ENCODE measurements at places on chromosomes 12 and 14.

DNA sequence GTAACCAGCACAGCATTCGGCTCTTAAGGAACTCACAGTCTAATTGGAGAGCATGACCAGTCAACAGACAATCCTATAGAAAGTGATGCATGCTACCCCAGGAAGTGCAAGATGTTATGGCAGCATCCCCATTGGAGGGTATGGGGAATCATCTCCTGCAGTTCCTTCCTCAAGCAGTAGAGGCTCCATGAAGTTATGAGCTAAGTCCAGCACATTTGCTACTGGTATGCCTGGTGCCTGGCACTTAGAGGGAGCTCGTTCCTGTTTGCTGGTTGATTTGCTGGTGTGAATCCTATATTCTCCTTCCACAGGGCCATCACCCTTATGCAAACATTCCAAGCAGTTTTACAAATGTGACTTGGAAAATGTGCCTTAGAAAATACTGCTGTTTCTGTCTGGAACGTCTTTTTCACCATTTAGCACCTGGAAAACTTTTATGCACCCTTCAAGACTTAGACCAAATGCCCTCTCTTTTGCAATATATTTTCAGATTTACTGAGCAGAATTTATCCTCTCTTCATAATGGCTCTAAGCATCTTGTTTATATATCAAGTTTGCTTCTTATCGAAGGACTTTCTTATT, 136.1 kb upstream of the WSCD2 start:
- DNase-seq, result no peak

- no peak for DNase-seq
Observed at GRCh38 chr12:11753826-11754225, 104.4 kb downstream of the ETV6 start.

DNA sequence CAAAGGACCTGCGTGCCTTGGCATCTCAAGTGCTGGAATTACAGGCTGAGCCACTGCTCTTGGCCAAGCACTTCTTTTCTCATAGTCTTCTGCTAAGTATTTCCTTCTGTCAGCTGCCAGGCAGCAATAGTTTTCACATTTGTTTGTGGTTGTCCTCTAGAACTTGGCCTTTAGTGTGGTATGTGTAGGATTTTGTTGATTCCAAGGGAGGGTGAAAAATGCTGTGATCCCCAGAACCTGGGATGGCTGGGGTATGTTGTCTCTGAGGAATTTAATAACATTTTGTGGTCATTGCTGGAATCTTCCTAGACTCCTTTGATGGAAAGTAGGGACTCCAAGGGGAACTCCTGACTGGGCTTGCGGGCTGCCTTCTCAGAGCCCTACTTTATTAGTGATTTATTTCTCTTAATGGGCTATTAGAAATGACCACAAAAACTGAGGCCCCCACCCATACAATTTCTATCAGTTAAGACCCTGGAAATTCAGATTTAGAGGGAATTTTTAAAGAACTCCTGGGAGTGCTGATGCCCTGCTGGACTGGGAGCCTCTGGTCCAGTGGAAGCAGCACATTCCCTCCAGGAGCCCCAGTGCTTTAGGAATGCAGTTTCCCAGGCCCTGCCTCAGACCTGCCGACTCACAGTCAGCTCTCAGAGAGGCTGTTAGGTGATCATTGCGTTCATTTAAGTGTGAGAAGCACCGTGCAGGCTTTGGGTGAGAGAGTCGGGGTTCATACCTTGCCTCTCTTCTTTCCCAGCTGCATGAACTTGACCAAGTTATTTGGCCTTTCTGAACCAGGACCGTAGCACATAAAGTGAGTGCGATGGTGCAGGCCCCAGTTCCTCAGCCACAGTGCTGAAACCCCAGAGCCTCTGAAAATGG, 22.7 kb downstream of the TRAF3 start:
- no peak for DNase-seq

DNA sequence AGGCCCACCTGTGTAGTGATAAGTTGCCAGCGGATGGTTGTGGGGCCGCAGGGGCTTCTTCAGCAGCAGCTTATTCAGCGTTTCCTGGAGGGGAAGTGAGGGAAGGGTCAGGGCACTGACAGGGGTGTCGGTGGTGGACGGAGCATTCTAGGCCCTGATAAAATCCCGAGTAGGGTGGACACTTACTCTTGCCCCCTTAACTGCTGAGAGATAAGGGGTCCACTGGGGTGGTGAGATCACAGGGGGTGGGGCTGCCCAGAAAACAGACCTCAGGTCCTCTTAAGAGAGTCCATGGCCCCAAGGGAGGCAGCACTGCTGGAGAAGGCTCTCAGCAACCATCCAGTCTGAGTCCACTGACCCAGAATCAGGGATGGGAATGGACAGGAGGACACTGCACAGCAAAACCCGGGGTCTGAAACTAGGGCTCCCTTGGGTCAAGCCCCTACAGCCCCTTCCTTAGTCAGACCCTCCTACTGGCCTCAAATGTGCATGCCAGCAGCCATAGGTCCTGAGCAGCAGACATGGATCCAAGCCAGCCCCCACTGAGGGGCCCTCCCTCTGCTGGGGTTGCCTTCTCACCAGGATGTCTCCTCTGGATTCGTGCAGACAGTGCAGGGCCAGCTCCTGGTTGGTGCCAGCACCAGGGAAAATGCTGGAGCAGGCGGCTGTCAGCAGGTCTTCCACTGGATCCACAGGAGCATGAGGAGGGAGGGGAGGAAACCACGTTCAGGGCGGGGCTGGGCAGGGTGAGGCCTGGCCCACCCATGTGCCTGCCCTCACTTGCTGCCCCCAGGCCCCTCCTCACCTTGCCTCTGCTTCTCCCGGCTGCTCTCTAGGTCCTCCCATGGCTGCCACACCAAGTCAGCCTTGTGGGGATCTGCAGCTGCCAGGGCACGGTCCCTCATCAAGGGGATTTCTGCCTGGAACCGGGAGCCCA, 12.1 kb upstream of the PNMA1 start:
- no peak for DNase-seq

GRCh38 chr12:25436206-25437030, 116.7 kb downstream of the LMNTD1 start:
- DNase-seq, result no peak

- DNase-seq, result no peak
Observed at GRCh38 chr12:132566516-132567131, 43.8 kb downstream of the LRCOL1 start.

GRCh38 chr12:25121916-25122315, 73.0 kb downstream of the DNAI7 start:
- DNase-seq, result no peak

DNA sequence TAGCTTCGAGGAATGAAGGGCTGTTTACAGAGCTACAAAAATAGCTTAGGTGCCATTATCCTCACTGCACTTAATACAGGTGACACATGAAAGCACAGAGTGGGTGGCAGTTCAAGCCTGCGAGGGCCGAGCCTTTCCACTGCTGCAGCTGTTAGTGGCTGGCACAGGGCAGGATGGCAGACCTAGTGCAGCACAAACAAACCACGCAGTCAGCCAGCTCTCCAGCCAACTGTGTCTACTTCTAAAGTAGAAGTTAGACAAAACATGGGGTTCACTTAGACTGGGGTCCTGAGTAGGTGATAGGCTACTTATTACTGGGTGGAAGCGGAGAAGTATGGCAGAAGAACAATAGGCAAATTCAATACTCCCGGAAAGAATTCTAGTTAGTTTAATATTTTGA, 95.4 kb downstream of the DUSP16 start:
- DNase-seq, result peak; percentile 24

- DNase-seq, result no peak
Observed at GRCh38 chr14:105294142-105294597, 6.6 kb downstream of the BRF1 start.

- DNase-seq, result no peak
Observed at GRCh38 chr14:81385419-81385818, 14.7 kb downstream of the STON2 start.

GRCh38 chr14:69355607-69356281, 42.4 kb downstream of the ERH start:
- no peak for DNase-seq

GRCh38 chr14:36619853-36620252, 37.4 kb upstream of the NKX2-8 start:
- DNase-seq, result no peak

DNA sequence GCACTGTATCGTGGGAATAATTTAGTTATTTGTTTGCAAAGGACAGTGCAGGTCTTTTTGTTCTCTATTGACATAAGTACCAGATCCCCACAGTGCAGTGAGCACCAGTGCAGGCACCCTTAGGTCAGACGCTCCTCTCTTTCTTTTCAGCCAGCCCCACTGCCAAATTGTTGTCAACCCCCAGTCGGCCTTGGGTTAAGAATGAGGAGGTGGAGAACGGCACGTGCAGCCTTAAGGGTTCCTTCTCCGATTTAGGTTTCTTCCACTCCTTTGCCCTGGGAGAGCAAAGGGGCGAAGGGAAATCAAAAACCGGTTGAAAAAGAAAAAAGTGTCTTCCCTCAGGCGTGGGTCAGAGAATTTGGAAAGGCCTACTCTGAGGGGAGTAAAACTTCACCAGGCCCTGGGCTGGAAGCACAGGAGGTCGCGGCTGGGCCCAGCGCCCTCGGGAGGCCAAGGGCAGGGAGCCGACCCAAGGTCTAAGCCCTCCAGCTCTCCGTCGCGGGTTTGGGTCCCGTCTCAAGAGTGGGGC, 4.3 kb downstream of the PAX9 start:
- no peak for DNase-seq

GRCh38 chr14:29906256-29906870, 21.3 kb downstream of the PRKD1 start:
- no peak for DNase-seq

GRCh38 chr14:57732463-57733285, 133.2 kb downstream of the SLC35F4 start:
- no peak for DNase-seq

GRCh38 chr12:76784600-76785051, 20.7 kb downstream of the ZDHHC17 start:
- DNase-seq, result no peak

- DNase-seq, result no peak
Observed at GRCh38 chr12:107090711-107091110, 2.6 kb downstream of the CRY1 start.

DNA sequence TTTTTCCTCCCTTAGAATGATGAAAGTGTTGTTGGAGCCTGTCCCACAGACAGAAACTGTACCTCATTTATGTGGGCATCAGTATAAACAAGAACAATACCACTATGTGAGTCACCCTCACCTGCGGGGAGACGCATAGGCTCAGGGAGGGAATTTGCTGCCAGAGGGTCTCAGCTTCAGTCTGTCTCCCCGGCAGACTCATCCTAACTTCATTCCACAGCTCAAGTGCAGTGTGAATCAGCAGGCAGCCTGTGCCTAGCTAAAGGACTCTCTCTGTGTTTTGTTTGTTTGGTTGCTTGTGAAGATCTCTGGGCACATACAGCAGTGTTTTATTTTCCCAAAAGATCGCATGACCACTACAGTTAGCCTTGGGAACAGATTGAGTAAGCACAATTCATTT, 98.9 kb downstream of the PRKCH start:
- DNase-seq, result peak; percentile 46

GRCh38 chr14:77106666-77107065, 8.6 kb downstream of the CIPC start:
- DNase-seq, result no peak

DNA sequence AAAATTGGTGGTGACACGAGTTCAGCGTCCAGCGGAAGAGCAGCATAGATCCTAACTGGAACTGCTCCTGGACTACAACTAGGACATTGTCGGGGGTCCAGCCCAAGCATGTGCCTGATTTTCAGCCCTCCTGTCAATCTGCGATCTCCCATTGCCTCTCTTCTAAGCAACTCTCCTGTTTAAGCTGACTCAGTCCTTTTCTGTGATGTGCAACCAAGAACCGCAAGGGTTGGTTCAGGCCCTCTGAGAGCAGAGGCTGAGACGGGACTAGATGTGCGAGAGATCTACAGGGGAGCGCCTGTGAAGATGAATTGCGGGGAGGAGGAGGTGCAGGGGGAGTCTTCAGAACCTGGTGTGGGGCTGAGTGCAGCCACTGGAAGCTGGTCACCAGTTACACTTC, 3.7 kb upstream of the PAPLN start:
- no peak for DNase-seq

- DNase-seq, result no peak
Observed at GRCh38 chr14:64725879-64726584, 21.8 kb downstream of the PLEKHG3 start.

GRCh38 chr14:54837508-54838149, 65.0 kb downstream of the GCH1 start:
- DNase-seq, result no peak

- no peak for DNase-seq
Observed at GRCh38 chr12:52027085-52027843, 20.5 kb downstream of the TAMALIN start.

- no peak for DNase-seq
Observed at GRCh38 chr12:100414739-100415138, 57.9 kb downstream of the SLC17A8 start.

GRCh38 chr14:97719931-97720330, 922.7 kb downstream of the VRK1 start:
- no peak for DNase-seq

- no peak for DNase-seq
Observed at GRCh38 chr14:100010679-100011078, 54.5 kb upstream of the EVL start.

DNA sequence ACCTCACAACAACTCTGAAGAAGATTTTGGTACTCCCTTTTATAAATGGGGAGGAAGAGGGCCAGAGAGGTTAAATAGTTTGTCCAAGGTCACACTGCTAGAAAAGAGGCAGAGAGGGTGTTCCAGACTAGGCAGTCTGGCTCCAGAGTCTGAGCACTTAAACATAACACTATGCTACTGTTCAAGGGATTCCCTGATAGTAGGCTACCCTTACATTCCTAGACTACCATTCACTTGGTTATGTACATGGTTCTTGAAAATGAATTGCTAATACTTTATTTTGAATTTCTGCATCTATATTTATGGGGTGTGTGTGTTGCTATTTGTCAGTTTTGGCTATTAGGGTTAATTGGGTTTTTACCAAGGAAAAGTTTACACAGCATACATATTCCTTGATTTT, 7.2 kb downstream of the GNS start:
- DNase-seq, result no peak

DNA sequence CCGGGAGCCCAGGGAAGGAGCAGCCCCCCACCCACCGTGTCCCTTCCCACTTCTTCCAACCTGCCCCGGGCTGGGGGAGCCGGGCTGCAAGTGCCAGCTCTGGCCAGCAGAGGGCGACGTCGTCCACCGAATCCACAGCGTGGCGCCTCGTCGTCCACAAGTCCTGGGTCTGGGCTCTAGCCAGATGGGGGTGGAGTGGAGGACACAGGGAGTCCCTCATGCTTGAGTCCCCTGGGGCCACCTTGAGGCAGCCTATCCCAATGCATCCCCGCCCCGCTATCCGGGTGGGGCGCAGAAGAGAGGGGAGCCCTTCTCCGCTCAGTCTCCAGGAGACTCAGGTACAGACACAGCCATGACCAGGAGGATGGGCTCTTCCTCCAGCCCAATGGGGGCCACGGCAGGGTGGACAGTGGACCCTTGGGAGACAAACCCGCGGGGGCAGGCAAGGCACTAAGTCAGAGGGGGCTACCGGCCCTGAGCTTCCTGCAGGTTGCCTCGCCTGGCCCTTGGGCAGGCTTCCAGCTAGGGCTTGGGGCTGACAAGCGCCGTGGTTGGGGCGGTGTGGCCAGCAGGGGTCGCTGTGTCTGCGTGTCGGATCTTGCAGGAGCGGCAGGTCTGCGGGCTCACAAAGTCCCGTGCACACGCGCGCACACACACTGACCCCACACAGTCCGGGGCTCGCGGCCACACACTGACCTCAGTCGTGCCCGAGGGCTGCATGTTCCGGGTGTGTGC, 5.5 kb downstream of the AQP5 start:
- DNase-seq, result peak; percentile 89

GRCh38 chr14:21220874-21221477, 48.3 kb downstream of the HNRNPC start:
- no peak for DNase-seq

GRCh38 chr12:38269897-38270296, 46.7 kb upstream of the ALG10B start:
- no peak for DNase-seq

- no peak for DNase-seq
Observed at GRCh38 chr14:79443602-79444001, 767.7 kb downstream of the DIO2 start.
